Aorta (tissue), 5 donors: ENCODE measurements at places on chromosomes 5 and 9. TPM values are rescaled to one million over a fixed set of nuclear protein-coding genes. Genes with fewer than 3 reads are reported as not detected.

ARHGEF37 gene
- total RNA-seq: 9.7 TPM

SMIM15 gene
- total RNA-seq: 33.3 TPM

GKAP1 gene
- 8.0 TPM for total RNA-seq

OMD gene
- 36.4 TPM for total RNA-seq

GTF2H2C gene
- 24.1 TPM for total RNA-seq

GRCh38 chr5:159737263-159737662 lies 179.0 kb upstream of the ADRA1B start:
- H3K4me1 ChIP-seq: peaks cover 5% of the 10 kb centered on the region
- H3K4me3 ChIP-seq: no peak overlapping the region
- no peak for DNase-seq
- H3K27ac ChIP-seq: no peak overlapping the region
- no peaks in the 10 kb centered on the region for H3K27me3 ChIP-seq

DNA sequence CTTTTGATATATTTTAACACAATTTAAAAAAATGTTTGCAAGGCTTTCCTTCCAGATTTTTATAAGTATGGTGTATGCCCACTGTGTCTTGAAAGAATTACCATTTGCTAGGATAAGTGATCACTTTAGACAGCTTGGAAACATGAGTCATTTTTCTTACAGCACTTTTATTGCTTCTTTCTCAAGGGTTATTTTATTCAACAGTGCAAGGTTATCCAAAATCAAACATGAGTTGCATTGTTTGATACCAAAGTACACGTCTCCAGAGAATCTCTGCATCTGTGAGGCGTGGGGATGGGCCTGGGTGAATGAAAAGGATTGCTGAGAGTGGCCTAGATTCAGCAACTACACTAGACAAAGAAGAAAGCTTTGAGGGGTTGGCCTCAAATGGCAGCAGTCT lies 329.6 kb downstream of the ADAMTS6 start:
- no peak overlapping the region for H3K4me3 ChIP-seq
- H3K27me3 ChIP-seq: no peaks in the 10 kb centered on the region
- no peak overlapping the region for H3K27ac ChIP-seq
- no peak for DNase-seq
- H3K4me1 ChIP-seq: no peaks in the 10 kb centered on the region
- H3K36me3 ChIP-seq: no peaks in the 10 kb centered on the region

- no peaks in the 10 kb centered on the region for H3K4me1 ChIP-seq
- no peak for DNase-seq
- no peaks in the 10 kb centered on the region for H3K27me3 ChIP-seq
- H3K27ac ChIP-seq: no peak overlapping the region
Measured at GRCh38 chr5:100846772-100847171, 56.3 kb downstream of the ST8SIA4 start.

DNA sequence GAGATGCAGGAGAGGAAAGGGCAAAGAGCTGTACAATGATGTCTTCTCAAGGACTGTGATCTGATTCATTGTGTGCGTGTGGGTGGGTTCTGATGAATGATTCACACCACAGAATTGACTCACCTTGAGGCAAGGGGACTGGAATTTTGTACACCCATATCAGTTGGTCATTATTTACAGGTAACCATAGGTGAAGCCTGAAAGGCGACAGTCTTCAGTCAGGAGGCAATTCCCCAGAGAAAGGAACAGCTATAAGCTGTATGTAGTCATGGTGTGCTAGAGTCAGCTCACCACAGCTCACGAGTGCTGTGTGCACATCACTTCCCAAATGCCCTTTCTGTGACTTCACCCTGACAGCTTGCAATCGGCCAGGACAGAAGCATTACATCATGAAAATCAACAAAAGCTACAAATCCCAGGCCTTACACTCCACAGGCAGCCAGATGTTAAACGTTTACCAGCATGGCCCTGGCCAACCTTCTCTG lies 87.6 kb upstream of the RPS23 start:
- H3K27me3 ChIP-seq: no peaks in the 10 kb centered on the region
- H3K4me1 ChIP-seq: no peaks in the 10 kb centered on the region
- no peak overlapping the region for H3K27ac ChIP-seq
- no peaks in the 10 kb centered on the region for H3K36me3 ChIP-seq
- H3K4me3 ChIP-seq: no peak overlapping the region

- no peak for DNase-seq
- H3K27ac ChIP-seq: no peak overlapping the region
- H3K4me3 ChIP-seq: no peak overlapping the region
- H3K36me3 ChIP-seq: no peaks in the 10 kb centered on the region
- no peaks in the 10 kb centered on the region for H3K27me3 ChIP-seq
Measured at GRCh38 chr5:71658916-71659662, 60.0 kb upstream of the CARTPT start.

DNA sequence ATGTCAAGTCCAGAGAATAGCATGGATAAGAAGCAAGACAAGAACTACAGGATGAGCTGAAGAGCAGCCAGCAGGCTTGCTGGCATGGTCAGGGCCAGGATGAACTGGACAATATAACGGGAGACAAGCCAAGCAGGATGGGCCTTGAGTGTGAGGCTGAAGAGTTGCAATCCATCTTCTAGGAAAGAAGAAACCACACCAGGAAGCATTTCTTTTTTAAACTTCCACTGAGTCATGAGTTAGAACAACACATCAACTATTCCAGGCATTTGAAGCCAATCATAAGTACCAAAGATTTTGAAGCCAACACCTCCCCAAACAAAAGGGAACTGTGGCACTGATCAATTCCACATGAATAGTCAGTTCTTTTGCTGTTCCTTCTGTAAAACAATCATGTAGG lies 27.3 kb downstream of the SLC31A2 start:
- no peaks in the 10 kb centered on the region for H3K27me3 ChIP-seq
- no peaks in the 10 kb centered on the region for H3K4me1 ChIP-seq
- no peak overlapping the region for H3K4me3 ChIP-seq
- H3K36me3 ChIP-seq: peaks cover 24% of the 10 kb centered on the region
- no peak overlapping the region for H3K27ac ChIP-seq

- DNase-seq: no peak
- H3K27ac ChIP-seq: no peak overlapping the region
- no peaks in the 10 kb centered on the region for H3K36me3 ChIP-seq
- H3K4me3 ChIP-seq: no peak overlapping the region
- peaks cover 3% of the 10 kb centered on the region for H3K4me1 ChIP-seq
Measured at GRCh38 chr5:54066433-54066832, 243.9 kb downstream of the ARL15 start.

DNA sequence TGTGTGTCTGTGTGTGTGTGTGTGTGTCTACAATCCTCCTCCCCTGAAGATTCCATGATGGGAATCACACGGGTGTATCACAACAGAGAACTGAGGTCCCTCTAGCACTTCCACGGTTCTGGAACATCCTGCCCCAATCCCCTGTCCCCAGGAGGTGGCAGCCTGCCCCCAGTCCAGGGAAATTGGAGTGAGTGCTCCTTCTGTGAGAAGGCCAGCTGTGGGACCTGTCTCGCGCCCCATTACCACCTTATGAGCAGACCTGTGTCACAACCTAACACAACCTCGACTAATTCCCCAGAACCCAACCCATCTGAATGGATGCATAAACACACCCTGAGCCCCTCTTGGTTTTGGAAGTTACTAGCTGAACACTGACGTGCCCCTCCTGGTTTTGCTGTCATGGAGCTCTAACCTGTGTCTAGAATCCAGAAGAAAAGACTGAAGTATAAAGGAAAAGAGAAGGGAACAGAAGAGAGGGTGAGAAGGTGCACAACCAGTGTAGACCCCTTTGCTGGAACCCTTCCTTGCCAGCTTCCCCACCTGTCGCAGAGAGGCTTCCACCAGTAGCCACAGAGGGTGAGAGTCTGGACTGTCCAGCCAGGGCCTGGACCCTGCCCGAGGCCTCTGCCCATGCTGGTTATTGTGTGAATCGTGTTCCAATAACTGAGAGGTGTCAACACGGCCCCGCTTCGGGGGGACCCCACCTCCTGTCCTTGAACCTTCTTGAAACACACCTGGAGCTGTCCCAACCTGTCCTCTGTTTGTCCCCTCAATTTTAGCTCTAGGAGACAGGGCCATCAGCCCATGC lies 3.4 kb downstream of the BTNL9 start:
- no peaks in the 10 kb centered on the region for H3K36me3 ChIP-seq
- no peak for DNase-seq
- H3K4me3 ChIP-seq: no peak overlapping the region
- H3K27ac ChIP-seq: no peak overlapping the region
- H3K27me3 ChIP-seq: no peaks in the 10 kb centered on the region

DNA sequence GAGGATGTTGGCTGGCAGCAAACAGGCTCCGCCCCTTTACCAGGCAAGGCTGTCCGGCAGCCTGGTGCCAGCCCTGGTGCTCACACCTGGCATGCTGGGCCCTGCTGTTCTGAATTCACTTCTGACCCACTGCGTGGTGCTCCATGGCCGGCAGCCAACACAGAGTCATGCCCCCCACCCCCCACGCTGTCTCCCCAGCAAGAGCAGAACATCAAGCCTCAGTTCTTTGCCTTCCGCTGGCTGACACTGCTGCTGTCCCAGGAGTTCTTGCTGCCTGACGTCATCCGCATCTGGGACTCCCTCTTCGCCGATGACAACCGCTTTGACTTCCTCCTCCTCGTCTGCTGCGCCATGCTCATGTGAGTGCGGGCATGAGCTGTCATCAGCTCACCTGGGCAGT lies 12.6 kb upstream of the ENDOG start:
- H3K27ac ChIP-seq: no peak overlapping the region
- H3K4me3 ChIP-seq: no peak overlapping the region
- H3K36me3 ChIP-seq: no peaks in the 10 kb centered on the region
- H3K4me1 ChIP-seq: no peaks in the 10 kb centered on the region
- no peaks in the 10 kb centered on the region for H3K27me3 ChIP-seq
- DNase-seq: no peak

DNA sequence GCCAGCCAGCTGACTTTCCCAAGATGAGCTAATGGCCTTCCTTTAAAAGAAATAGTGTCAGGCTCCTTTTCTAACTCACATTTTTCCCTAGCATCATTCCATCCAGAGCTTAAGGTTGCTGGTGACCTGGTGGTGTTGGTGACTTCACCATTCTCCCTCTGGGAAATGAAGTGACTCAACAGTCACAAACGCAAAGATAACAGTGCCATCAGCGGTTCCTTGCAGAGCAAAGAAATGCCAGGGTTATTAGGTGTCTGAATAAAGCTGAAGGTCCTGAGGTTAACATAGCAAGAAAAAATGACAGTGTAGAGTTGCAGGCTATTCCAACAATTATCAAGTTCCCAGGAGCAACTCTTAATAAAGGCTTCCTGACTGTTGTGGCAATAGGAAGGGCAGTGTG lies 111.8 kb upstream of the SLC44A1 start:
- no peak overlapping the region for H3K4me3 ChIP-seq
- no peaks in the 10 kb centered on the region for H3K36me3 ChIP-seq
- H3K27ac ChIP-seq: no peak overlapping the region
- no peaks in the 10 kb centered on the region for H3K27me3 ChIP-seq
- H3K4me1 ChIP-seq: no peaks in the 10 kb centered on the region

- H3K4me1 ChIP-seq: no peaks in the 10 kb centered on the region
- no peaks in the 10 kb centered on the region for H3K36me3 ChIP-seq
- H3K27ac ChIP-seq: no peak overlapping the region
- H3K4me3 ChIP-seq: no peak overlapping the region
- no peak for DNase-seq
Measured at GRCh38 chr5:7814816-7815215, 36.1 kb downstream of the CFAP90 start.

- H3K27ac ChIP-seq: no peak overlapping the region
- no peak overlapping the region for H3K4me3 ChIP-seq
- peak; percentile 55 for DNase-seq
- no peaks in the 10 kb centered on the region for H3K27me3 ChIP-seq
- H3K4me1 ChIP-seq: no peaks in the 10 kb centered on the region
Measured at GRCh38 chr9:137316012-137316981, 14.2 kb upstream of the NRARP start.

- peak overlapping the region; percentile 95 for H3K4me3 ChIP-seq
- peak overlapping the region; percentile 14 for H3K27ac ChIP-seq
- H3K4me1 ChIP-seq: no peaks in the 10 kb centered on the region
- DNase-seq: no peak
- no peaks in the 10 kb centered on the region for H3K36me3 ChIP-seq
Measured at GRCh38 chr9:6006749-6007057, 8.7 kb downstream of the RANBP6 start.

DNA sequence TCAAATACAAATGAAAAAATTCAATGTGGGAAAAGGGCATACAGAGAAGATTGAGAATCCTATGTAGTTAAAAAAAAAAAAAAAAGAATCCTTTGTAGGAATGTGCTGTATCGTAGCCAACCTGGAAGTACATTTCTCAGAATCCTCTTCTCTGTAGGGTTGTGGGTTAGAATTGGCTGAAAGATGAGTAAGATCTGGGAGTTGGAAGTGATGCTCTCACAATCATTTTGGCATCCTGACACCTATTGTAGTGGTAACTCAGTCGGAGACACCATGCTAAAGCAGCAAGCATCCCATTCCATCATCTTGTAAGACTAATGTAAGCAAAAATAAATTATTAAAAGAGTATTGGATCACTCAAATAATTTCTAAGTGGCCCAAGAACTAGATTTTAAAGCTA lies 30.6 kb downstream of the MRPL22 start:
- no peak for DNase-seq
- no peak overlapping the region for H3K27ac ChIP-seq
- no peaks in the 10 kb centered on the region for H3K4me1 ChIP-seq
- H3K36me3 ChIP-seq: no peaks in the 10 kb centered on the region

GRCh38 chr5:148809781-148810524 lies 16.5 kb upstream of the ADRB2 start:
- H3K36me3 ChIP-seq: no peaks in the 10 kb centered on the region
- no peak overlapping the region for H3K4me3 ChIP-seq
- no peaks in the 10 kb centered on the region for H3K27me3 ChIP-seq

- no peak overlapping the region for H3K27ac ChIP-seq
- no peak overlapping the region for H3K4me3 ChIP-seq
- H3K27me3 ChIP-seq: no peaks in the 10 kb centered on the region
- H3K4me1 ChIP-seq: no peaks in the 10 kb centered on the region
- H3K36me3 ChIP-seq: no peaks in the 10 kb centered on the region
- DNase-seq: no peak
Measured at GRCh38 chr5:30607301-30607894, 586.1 kb upstream of the CDH6 start.

DNA sequence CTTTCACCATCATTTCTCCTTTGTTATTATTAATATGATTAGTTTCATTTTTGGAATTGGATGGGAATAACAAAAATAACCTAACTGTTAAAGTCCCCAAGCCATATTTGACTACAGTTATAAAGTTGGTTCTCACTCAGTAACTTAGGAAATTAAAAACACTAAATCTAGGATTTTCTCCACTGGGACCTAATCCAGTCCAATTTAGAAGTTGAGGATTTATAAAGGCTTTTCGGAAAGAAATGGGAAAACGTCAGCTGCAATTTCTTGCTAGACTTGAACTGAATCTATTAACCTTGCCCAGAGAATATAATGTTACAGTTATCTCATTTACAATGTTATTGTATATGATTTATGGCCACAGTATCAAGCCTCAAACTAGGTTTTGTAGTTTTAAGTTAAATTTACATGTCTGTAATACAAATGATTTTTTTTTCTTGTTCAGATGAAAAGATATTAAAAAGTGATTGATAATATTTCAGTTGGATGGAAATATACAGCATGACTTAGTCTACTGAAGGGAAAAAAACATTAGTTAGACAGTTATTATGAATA lies 524.3 kb upstream of the GRAMD2B start:
- H3K27ac ChIP-seq: no peak overlapping the region
- H3K4me3 ChIP-seq: no peak overlapping the region
- H3K4me1 ChIP-seq: no peaks in the 10 kb centered on the region
- DNase-seq: no peak
- H3K36me3 ChIP-seq: no peaks in the 10 kb centered on the region
- H3K27me3 ChIP-seq: no peaks in the 10 kb centered on the region
